ENCODE measurements at places on chromosomes 11 and 22. TPM values are rescaled to one million over a fixed set of nuclear protein-coding genes. Genes with fewer than 3 reads are reported as not detected.

Gene TNNI2
- not detected for total RNA-seq

DNA sequence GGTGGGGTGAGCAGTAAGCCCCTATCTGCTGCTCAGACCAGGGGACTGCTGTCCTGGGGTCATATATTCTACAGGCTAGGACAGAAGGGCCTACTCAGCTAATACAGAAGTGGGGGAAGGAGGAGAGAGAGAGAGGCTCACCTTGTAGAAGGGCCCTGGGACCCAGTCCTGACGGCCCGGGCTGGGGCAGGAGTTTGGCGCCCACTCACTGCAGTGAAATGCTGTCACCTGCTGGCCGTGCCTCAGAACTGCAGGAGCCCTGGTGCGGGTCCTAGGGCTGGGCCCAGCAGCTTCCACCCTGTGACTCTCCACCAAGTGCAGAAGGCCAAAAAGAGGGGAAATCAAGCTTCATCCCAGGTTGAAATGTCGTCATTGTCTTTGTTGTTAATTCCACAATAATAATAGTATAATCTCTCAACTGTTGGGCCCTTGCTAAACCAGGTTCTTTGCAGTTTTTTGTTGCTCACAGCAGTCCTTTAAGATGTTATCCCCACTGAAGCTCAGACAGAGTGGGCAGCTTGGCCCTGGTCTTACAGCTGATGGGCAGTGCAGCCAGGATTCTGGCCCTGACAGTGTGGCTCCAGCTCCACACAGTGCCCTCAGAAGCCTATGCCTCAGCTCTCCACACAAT, 29.6 kb downstream of the TRIM29 start:
- DNase-seq = peak; percentile 37

GRCh38 chr11:22584976-22585375, 40.6 kb downstream of the FANCF start:
- no peak for DNase-seq

DNA sequence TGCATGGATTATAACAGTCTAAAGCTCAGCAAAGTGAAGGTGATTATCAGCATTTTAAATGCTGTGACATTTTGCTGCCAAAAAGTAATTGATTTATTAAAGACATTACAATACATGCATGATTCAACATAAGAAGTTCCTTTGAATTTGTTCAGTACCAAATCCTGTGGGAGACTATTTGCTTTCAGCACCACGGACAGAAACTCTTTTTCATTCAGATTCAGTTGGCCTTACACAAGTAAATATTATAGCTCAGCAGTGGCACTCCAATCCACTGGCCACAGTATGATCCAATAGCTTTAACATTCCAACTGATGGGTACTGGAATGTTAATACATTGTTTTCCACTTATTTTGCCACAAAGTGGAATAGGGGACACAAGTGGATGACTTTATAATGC, 806.7 kb downstream of the NTM start:
- DNase-seq = no peak

DNA sequence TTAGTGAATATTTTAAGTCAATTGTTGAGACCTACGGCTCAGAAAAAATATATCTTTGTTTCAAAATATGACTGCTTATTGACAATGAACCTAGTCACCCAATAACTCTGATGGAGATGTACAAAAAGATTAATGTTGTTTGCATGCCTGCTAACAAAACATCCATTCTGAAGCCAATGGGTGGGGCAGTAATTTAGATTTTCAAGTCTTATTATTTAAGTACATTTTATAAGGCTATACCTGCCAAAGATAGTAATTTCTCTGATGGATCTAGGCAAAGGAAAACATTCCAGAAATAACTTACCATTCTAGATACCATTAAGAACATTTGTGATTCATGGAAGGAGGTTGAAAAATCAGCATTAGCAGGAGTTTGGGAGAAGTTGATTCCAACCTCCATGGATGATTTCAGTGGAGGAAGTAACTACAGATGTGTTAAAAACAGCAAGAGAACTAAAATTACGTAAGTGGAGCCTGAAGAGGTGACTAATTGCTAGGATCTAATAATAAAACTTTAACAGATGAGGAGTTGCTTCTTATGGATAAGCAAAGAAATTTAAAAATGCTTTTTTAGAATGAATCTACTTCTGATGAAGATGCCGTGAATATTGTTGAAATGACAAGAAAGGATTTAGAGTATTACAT, 26.4 kb upstream of the OR8D2 start:
- DNase-seq = no peak

Gene RTN4R
- total RNA-seq = 5.7 TPM

Gene CSNK1E
- 75.0 TPM for total RNA-seq

Gene SLC5A12
- total RNA-seq = not detected

- no peak for DNase-seq
These were observed 65.9 kb downstream of the MED15 start for GRCh38 chr22:20573176-20573832.

- DNase-seq = no peak
These were observed 86.6 kb upstream of the CHRM4 start for GRCh38 chr11:46478196-46478595.

- no peak for DNase-seq
These were observed 360.8 kb downstream of the TBC1D22A start for GRCh38 chr22:47123006-47123826.

Gene CSNK2A3
- 5.0 TPM for total RNA-seq

DNA sequence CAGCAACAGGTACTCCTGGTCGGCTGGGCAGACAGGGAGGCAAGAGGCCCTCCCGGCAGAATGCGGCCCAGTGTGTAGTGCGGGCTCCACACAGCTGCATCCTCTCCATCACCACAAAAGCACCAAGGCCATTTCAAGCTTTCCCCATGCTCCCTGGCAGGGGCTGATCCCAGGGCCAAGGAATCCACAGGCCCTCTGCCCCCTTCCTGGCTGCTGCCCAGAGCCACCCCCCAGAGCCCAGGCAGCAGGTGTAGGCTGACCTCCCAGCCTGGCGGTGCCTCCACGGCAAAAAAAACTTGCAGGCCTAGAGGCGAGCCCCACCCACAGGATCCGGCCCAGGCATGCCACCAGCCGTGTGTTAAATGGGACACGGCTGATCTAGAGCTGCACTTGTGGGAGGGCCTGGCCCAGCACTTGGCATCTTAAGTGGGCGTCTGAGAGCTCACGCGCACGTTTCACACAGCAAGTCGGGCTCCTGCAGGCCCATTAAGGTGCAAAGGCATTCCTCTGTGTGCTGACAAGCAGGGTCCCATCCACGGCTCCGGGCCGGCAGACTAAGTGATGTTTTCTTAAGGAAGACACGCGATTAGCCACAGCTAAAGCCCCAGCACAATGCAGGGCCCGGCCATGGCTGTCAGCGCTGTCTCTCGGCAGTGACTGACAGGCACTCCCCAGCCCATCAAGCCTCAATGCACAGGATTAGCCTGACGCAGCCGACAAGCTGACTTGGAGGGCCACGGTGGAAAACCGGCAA, 19.8 kb upstream of the GNB1L start:
- DNase-seq = no peak

GRCh38 chr22:30802202-30803166, 107.8 kb downstream of the OSBP2 start:
- peak; percentile 90 for DNase-seq

DNA sequence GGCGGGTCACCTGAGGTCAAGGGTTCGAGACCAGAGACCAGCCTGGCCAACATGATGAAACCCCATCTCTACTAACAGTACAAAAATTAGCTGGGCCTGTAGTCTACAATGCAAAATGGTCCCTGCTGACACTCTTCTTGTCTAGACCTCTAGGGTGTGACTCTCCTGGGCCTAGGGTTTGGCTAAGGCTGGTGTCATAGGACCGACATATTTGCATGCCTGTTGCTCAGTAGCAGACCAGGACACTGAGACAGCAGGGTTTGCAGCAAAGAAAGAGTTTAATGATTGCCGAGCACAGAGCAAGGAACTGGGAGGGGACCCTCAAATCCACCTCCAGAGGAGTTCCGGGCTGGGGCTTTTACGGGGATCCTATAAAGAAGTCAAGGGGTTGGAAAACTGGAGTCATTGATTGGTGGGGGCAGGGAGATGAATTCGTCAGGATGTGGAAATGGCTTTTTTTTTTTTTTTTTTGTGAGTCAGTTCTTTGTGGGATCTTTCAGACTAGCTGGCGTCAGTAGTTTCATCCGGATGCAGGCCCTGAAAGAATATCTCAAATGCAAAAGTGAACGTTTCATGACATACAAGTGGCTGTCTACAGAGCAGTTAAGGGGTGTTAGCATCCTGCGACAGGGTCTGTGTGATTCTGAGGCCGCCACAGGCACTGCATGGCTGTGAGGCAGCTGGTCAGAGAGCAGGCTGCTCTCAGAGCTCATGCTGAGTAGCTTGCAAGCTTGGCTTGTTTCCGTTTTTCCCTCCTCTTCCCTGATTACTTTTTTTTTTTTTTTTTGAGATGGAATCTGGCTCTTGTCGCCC, 27.2 kb upstream of the A4GALT start:
- DNase-seq = peak; percentile 58

DNA sequence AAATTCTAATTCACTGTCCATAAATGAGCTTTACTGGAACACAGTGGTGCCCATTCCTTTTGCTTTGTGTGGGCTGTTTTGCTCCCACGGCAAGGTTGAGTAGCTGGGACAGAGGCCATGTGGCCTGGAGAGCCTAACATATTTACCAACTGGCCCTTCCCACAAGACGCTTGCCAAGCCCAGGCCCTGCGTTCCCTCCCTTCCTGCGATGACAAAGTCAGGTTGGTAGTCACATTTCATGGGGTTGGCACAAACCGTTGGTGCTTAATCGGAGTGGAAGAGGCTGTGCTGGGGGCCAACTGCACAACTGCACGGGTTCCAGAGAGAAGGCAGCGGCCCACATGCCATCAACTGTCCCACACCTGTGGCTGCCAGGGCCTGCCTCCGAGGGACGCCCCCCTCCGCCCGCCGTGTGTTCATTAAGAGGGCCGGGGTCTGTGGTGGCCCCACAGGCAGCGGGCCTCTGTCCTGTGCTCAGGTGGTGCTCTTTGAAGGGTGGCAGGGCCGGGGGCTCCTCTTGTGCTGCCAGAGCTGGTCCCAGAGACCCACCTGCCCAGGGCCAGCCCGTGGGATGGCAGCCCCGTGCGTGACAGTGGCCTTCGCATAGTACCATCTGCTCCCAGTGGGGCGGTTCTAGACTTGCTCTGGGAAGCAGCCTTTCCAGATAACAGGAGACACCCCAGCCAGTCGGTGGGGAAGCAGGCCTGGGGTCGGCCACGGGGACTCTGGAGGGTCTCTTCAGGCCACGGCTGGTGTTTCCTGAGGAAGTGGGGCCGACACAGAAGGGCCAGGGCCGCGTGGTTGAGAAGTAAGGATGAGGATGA, 81.5 kb upstream of the CLDN5 start:
- peak; percentile 83 for DNase-seq

GRCh38 chr11:94030059-94030458, 8.9 kb downstream of the HEPHL1 start:
- DNase-seq = no peak

GRCh38 chr22:30248484-30248883, 1.9 kb upstream of the LIF start:
- DNase-seq = no peak

DNA sequence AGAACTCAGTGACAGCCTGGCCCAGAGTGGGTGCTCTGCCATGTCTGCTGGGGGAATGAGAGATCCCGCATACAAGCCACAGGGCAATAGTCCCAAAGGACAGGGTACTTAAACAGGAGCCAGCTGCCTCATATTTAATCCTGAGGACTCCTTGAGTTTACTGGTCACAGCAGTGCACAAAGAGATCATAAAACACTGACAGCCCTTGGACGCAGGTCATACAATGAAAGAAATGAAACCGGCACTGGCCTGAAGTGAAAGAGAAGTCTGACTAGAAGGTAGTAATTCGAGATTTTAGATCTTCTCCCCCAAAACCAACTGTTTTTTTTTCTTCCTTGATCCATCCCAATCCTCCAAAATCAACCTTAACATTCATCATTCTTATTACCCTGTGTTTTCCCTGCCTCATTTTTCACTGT, 299.8 kb upstream of the SYN3 start:
- no peak for DNase-seq

Gene CRYBB2
- total RNA-seq = not detected

Gene ALDH3B1
- 7.5 TPM for total RNA-seq

DNA sequence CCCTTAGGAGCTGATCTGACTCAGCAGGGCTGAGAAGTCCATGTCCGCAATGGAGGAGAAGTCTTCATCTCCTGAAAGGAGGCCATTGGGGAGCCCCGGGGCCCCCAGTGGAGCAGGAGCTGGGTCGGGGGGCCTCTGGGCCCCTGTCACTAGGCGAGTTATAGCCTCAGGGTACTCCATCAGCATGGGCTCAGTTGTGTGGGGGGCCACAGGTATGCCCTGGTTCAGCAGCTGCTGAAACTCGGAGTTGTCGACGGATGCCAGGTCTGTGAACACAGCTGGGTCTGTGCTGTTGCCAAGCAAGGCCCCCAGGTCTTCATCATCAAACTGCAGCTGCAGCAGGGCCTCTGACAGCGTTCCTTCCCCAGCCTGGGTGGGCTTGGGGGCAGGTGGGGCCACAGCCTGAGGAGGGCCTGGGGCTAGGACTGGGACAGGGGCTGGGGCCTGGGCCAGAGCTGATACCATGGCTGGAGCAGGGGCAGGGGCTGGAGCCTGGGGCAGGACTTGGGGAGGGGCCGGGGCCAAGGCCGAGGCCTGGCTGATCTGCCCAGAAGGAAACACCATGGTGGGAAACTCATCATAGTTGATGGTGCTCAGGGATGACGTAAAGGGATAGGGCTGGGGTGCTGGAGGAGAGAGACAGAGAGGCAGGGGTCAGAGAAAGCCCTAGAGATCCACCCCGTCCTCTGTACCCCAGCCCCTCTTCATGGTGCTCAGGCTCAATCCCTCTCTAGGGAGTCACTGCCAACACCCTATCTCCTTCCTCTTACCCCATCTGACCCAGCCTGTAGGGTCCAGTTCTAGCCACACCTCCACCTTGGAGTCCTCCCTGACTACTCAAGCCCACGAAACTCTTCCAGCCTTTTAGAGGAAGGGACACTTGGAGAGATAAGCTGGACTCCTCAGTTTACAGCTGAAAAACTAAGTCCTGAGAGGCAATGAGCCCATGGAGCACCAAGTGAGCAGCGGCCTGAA, 8.1 kb downstream of the RELA start:
- no peak for DNase-seq

GRCh38 chr22:17998913-17999312, 25.4 kb downstream of the MICAL3 start:
- no peak for DNase-seq

Gene SLN
- total RNA-seq = not detected

GRCh38 chr11:108538022-108538424, 39.8 kb upstream of the POGLUT3 start:
- DNase-seq = peak; percentile 1

DNA sequence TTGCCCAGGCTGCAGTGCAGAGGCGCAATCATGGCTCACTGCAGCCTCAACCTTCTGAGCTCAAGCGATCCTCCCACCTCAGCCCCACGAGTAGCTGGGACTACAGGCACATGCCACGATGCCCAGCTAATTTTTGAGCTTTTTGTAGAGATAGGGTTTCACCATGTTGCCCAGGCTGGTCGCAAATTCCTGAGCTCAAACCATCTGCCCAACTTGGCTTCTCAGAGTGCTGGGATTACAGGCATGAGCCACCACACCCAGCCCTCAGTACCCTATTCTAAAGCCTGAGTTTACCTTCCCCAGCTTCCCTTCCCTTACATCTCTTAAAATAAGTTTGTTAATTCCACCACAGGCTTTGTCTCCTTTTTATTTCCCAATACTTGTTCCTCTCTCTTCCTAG, 59.1 kb downstream of the AMBRA1 start:
- no peak for DNase-seq

All from MG63 (cell line).